ENCODE measurements at places on chromosomes 7 and 10.

DNA sequence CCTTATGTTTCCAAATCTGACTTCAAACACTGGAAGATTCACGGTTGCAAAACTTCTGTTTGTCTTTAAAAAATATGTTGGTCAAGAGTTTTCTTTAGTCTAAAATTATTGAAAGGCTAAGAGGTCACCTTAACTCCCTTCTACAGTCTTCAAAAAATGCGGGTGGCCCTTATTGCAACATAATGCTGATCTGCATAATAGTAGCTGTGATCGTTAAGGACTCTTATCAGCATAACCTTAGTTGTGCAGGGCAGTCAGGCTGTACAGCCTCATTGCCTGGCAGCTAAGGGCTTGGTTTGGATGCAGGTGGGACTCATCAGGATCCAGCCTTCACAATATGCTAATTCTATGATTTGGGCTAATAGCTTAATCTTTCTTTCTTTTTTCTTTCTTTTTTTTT, 15.0 kb downstream of the KIAA1217 start:
- DNase-seq, result no peak

DNA sequence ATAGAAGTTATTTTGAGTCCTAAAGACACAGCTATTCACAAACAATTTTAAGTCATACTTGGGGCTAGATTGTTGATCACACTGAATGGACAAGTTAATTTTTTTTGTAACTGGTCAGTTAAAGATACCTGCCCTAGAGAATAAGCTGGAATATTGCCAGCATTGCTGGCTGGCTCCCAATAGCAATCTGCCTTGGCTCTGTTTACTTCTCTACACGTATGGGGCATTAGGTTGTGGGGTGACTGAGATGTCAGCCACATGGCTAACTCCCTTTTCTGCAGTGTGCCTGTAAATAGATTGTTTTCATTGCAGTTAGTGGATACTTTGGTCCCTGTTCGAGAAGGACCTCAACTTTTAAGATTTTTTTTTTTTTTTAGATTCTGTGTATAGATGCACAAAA, 128.2 kb downstream of the SEMA3E start:
- no peak for DNase-seq

DNA sequence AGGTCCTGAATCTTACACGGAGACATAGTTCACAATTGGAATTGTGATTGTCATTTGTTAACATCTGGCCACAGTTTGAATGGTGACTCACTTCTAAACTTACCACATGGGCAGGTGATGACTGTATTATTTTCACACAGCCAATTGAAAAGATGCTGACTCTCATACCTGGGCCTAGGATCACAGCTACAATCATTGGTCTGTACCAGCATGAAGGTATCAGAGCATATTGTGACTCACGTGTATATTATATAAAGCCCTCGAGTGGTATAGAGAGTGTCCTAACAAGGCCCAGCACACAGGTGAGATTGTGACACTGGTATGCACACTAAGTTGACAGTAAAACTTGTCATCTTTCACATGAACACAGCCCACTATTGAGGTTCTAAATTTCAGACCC, 9.4 kb upstream of the ZNF107 start:
- no peak for DNase-seq

DNA sequence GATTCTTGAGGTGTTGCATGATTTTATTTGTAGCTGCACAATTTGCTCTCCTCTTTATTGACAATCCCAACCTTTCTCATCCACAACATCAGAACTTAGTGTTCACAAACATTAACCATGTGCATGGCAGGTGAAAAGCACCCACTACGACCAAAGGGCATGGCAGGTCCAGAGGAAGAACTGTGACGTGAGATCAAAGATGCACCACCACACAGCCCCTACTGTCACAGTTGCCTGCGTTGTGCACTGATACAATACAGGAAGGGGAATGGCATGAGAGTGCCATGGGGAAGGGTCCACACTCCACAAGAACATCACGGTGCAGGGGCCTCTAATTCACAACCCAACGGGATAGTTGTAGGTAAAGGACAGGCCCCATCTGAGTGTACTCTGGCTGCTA, 217.1 kb upstream of the PFKP start:
- DNase-seq, result no peak

DNA sequence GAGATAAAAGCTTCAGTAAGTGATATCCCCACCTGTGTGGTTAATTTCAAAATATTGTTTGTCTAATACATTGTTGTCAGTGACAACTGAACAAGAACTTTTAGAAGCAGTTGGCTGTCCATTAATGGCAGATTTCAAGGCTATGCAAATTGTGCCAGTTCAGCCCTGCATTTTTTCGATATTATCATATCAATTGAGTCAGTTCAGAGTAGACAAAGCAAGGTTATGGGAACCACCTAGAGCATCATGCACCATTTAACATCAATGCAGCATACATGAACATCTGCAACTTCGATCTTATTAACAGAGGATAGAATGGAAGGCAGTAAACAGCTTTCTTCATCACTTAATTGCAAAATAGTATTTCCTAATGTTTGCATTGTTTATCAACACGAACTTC, 180.7 kb upstream of the KAT6B start:
- no peak for DNase-seq

DNA sequence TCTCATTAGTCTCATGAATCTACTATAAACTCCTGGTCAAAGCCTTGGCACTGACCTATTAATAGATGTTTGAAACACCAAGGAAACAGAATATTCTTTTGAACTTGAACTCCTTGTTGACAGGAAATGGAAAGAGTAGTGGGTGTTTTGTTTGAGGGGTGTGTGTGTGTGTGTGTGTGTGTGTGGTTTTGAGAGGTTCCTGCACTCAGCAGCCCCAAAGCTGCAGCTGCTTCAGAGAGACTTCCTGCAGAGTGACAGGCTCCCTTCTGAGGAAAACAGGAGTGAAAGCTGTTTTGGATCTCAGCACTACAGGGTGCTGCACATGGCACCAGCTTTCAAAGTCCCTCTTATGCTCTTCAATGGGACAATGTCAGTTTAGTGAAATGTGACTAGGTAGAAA, 546.5 kb upstream of the STEAP1 start:
- DNase-seq, result no peak

DNA sequence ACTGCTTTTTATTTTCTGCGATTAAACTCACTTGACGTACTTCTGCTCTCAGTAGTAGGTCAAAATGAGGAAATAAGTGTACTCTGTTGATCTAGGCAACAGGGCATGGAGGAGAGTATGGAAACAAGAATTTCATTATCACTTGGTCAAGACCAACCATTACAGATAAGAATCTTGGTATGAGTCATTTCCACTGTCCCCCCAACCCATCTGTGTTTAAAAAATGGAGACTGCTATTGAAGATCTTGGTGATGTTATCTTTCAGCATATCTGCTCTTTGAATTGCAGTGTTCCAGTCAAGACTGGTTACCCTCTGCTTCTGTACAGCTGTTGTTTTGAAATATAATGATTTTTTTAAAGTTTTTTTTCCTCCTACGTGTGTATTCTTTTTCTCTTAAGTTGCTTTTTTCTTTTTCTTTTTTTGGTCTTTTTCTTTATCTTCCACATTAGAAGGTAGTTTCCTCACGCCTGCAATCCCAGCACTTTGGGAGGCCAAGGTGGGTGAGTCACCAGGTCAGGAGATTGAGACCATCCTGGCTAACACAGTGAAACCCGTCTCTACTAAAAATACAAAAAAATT, 11.7 kb downstream of the STAM start:
- DNase-seq, result no peak

GRCh38 chr10:34628174-34628796, 186.8 kb downstream of the PARD3 start:
- DNase-seq, result no peak

- DNase-seq, result no peak
Measured at GRCh38 chr7:18861514-18862118, 255.8 kb downstream of the TWIST1 start.

- DNase-seq, result no peak
Measured at GRCh38 chr10:102735065-102735562, 8.6 kb upstream of the WBP1L start.

DNA sequence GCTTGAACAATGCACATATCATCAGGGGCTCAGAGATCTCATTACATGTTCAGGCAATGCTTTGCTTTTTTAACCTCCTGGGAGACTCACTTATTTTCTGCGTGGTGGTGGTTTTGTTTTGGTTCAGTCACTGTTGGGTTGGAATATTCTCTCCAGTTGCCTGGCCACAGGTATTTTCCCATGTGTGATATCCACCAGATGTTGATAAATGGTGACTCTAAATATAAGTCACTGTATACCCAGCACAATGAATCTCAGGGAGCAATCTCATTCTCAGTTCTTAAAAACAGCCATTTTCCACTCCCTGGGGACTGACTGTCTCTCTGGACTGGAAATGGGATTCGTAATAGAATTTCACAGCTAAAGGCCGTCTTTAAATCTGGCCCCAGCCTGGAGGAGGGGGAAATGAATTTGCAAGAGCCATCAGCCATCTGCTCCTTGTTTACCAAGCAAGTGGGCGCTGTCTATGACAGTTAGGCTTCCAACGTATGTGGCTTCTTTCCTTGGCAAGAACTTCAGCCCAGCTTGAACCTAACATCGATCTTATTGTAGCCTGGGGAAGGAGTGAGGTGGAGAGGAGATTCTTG, 1106.2 kb downstream of the NRG3 start:
- DNase-seq, result no peak

DNA sequence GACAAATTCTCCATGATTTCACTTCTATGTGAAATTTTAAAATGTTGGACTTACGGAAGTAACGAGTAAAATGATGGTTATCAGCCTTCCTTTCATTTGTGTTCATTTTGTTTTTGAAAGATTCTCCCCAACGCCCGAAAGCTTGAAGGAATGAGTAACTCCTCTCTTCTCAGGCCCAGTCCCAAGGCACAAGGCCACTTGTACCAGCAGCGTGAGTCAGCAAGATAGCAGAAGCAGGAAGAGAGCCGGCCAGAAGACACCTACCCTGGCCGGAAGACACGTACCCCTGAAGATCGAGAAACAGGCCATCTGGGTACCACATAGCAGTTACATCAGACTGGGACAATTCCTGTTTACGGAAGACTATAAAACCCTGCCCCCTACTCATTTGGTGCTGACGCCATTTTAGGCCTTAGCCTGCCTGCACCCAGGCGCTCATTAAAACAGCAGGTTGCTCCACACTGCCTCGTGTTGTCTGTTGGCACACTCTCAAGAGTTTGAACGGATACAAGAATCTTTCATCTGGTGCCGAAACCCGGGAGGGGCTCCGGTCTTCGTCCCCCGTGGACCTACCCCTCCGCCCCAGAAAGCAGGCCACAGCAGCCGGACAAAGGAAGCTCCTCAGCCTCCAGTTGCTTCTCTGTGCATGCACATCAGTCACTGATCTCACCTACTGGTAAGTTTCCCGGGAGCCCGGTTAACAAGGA, 60.4 kb downstream of the LRRC17 start:
- no peak for DNase-seq

GRCh38 chr7:55026867-55027490, 8.2 kb downstream of the EGFR start:
- no peak for DNase-seq

GRCh38 chr10:84084342-84084741, 55.0 kb upstream of the GHITM start:
- no peak for DNase-seq

GRCh38 chr10:123966896-123967231, 75.3 kb upstream of the CPXM2 start:
- DNase-seq, result no peak

GRCh38 chr7:113144817-113145216, 26.5 kb upstream of the SMIM30 start:
- no peak for DNase-seq

GRCh38 chr7:143392875-143393266, 11.7 kb downstream of the ZYX start:
- no peak for DNase-seq

All from bone marrow (tissue), 2 donors.